ENCODE measurements at places on chromosomes 4 and X.

GRCh38 chrX:44731160-44731559, 112.7 kb upstream of the DUSP21 start:
- DNase-seq: no peak

GRCh38 chr4:4794421-4794820, 65.0 kb upstream of the MSX1 start:
- DNase-seq: no peak

- no peak for DNase-seq
Observed at GRCh38 chr4:42906891-42907759, 14.6 kb downstream of the GRXCR1 start.

GRCh38 chrX:115573185-115573584, 12.2 kb downstream of the PLS3 start:
- DNase-seq: no peak

DNA sequence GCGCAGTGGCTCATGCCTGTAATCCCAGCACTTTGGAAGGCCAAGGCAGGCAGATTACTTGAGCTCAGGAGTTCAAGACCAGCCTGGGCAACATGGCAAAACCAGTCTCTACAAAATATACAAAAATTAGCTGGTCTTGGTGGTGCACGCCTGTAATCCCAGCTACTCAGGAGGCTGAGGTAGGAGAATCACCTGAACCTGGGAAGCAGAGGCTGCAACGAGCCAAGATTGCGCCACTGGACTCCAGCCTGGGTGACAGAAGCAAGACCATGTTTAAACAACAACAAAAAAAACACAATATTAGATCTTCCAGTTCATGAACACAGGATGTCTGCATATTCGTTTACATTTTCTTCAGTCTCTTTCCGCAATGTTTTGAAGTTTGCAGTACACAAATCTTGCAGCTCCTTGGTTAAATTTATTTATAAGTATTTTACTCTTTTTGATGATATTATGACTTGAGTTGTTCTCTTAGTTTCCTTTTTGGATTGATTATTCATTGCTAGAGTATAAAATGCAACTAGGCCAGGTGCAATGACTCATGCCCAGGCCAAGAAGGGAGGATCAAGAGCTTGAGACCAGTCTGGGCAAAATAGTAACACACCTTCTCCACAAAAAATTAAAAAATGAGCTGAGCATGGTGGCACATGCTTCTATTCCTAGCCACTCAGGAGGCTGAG, 30.4 kb upstream of the ABCG2 start:
- DNase-seq: no peak

Data from GM10248 (cell line).